A172 (cell line): ENCODE measurements at places on chromosomes 11 and 22. TPM values are rescaled to one million over a fixed set of nuclear protein-coding genes. Genes with fewer than 3 reads are reported as not detected.

The OR5L2 gene
- not detected in 2 replicates for total RNA-seq

GRCh38 chr22:45552580-45553350, 50.1 kb downstream of the FBLN1 start:
- peak; percentile 10 for DNase-seq

- DNase-seq = no peak
Observed at GRCh38 chr22:28412109-28412508, 267.5 kb downstream of the TTC28 start.

DNA sequence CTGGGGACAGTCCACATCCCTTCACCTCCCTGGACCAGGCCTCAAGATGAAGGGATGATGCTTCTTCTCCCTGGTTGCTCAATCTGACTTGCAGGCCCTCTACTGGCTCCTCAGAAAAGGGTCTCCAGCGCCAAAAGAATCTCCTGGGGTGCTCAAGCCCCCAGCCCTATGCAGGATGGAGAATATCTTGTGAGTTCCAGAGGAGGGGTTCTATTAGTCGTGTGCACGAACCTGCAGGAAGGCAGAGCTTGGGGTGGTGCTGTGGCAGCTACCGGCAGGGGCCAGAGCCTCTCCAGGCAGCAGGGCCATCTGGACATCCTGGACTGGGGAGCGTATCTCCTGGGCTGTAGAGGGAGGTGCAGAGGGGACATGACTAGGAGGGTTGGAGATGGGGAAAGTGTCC, 1339.5 kb downstream of the BRD1 start:
- DNase-seq = no peak

The NRGN gene
- 0.45 and 0.46 TPM in 2 replicates for total RNA-seq

DNA sequence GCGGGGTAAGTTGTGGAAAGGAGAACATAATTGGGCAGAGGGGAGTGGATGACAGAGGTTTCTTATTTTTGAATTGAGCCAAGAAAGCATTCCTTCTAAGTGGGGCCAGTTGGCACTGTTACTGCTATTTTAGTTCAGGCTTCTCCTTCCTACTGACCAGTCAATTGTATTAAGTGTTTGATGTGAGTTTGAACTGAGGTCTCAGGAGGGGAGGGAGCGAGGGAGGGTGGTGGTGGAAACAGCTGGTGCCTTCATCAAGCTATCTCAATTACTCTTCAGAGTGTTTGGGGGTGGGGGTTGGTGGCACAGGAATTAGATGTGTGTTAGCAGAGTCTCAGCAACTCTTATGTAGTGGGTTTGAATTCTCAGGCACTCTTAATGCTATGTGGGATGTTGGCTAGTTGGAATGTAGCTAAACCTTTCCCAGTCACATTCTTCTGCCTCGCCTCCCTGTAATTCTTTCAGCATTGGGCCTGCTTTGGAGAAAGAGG, 14.5 kb downstream of the CTNND1 start:
- no peak for DNase-seq

The ENTHD1 gene
- total RNA-seq = not detected in 2 replicates

GRCh38 chr11:33942954-33943353, 51.1 kb upstream of the LMO2 start:
- peak; percentile 95 for DNase-seq

DNA sequence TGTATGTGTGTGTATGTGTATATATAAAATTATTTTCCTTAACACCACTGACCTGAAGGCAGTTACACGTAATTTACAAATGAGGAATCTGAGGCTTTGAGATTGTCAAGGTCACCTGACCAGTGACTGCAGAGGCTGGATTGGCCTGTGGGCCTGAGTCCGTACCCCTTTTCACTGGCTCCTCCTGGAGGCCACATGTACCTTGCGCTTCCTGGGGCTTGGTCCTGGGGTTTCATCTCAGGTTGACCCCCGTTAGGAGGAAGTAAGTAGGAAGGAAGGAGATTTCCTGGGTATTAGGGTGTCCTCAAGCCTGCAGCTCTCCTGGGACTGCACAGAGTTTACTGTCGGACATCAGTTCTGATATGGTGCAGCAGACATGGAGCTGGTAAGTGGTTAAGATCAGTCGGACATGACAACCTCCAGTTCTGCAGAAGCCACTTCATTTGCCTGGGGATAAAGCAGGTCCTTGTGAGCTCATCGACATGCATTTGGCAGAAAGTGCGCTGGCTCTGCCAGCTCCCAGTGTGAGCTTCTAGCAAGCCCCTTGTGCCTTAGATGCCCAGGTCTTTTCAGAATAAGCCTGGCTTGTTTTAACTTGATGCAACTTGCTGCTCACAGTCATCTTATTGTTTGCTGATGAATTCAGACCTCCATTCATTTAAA, 36.6 kb downstream of the ST3GAL4 start:
- no peak for DNase-seq

DNA sequence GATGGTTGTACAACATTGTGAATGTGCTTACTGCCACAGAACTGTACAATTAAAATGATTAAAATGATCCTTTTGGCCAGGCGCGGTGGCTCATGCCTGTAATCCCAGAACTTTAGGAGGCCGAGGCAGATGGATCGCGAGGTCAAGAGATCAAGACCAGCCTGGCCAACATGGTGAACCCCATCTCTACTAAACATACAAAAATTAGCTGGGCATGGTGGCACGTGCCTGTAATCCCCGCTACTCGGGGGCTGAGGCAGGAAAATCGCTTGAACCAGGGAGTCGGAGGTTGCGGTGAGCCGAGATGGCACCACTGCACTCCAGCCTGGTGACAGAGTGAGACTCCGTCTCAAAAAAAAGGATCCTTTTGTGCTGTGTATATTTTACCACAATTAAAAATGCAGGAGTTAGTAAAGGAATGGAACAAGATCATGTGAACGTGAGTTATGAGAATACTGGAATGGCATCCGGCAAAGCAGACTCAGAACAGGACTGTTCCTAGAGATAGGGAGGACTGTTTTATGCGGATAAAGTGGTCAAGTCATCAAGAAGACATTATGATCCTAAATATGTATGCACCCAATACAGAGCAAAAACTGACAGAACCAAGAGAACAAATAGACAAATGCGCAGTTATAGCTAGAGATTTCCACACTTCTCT, 58.0 kb upstream of the CLDN5 start:
- DNase-seq = no peak

- DNase-seq = no peak
Observed at GRCh38 chr11:27215471-27216269, 147.3 kb downstream of the CCDC34 start.

DNA sequence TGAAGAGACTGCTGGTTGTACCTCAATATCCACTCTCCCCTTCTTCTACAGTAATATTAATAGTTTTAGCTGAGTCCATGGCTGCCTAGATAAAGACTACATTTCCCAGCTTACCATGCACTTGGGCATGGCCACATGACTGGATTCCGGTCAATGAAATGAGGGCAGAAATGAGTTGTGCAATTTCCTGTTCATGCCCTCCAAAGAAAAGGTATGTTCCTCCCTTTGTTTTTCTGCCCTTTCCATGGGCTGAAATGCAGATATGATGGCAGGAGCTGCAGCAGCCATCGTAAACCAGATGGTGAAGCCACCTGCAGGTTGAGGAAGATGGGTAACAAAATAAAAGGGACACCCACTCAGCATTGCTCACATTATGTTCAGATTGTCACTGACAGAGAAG, 15.3 kb upstream of the ELFN2 start:
- DNase-seq = peak; percentile 29

- DNase-seq = no peak
Observed at GRCh38 chr11:115996808-115997188, 492.6 kb upstream of the CADM1 start.

The TMPRSS13 gene
- not detected in 2 replicates for total RNA-seq

The OSM gene
- not detected in 2 replicates for total RNA-seq

DNA sequence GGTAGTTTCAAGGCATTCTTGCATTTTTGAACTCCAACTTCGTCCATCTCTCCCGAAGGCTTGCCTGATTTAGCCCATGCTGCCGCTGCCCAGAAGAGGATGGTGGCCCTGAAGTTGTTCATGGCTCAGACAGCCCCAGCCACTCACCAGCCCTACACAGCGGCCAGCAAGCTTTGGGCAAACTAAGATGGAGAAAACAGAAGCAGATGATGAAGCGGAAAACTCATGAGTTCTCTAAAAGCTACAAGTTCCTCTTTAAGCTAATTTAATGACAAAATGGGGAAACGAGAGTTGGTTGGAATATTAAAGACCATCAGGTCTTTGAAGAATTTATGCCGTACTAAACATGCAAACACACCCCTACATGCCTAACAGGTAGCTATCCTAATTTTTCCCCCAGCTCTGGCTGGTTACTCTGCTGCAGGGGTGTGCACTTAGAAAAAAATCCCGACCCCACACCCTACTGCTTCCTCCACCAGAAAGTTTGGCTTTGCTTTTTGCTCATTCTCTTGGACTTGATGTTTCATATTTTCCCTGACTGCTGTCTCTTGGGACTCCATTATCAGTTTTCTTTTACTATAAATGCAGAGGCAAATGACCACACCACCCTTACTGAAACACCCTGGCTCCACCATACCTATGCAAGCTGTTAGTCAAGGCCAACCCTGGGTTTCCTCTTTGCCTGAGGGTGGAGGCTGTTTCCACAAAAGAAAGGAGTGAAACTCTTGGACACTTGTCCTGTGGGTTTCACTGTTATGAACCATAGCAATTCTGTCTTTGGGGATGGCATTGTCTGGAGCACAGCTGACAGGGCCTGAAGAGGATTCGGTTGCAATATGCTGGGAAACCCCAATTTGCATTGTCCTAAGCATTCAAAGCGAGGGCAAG, at the start of gene MPEG1:
Gene MPEG1, minus strand, starts transcription at position 184 of the 888 bp plus-strand sequence. Its CDS starts 62 bp downstream, at position 122.
- no peak for DNase-seq

- DNase-seq = no peak
Observed at GRCh38 chr22:37351232-37351631, 68.9 kb downstream of the CYTH4 start.

DNA sequence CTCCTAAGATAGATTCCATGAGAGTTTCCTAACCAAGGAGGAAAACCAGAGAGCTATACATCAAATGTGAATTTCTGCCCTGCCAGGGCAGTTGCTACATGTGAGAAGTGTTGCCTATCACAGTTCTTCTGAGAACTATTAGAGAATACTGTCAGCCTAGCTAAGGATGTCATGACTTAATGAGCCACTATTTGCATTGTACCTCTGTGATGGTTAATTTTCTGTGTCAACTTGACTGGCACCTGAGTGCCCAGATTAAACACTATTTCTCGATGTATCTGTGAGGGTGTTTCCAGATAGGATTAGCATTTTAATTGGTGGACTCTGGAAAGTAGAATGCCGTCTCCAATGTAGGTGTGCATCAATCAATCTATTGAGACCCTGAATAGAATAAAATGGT, 1.7 kb upstream of the TCN1 start:
- no peak for DNase-seq

DNA sequence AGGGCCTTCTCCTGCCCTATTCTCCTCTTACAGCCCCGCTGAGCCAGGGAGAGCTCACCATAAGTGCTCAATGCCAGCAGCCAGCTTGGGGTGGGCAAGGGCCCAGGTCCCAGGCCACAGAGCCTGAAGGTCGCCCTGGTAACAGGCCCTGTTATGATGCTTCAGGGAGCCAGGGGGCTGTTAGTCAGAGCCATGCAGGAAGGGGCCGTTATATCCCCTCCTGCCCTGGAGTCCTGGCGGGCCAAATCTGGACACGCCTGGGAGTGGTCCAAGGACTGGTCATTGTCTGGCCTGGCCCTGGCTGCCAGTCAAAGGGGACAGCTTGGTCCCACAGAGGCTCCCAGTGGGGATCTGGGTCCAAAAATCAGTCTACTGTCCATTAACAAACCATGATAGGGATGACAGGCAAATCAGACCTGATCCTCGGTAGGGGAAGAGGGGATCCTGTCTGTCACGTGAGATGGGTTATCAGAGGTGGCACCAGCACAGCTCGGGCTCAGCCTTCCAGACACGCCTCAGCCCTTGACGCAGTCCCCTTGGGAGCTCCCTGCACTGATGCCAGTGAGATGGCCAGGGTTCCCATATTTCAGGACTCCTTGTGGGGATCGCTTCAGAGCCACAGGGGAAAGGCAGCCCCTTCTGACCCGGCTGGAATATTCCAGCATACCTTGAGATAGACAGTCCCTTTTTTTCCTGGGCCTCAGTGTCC, 55.9 kb downstream of the LRRC32 start:
- DNase-seq = no peak

- no peak for DNase-seq
Observed at GRCh38 chr11:73272680-73273038, 521 bp downstream of the P2RY6 start.
